ENCODE measurements at places on chromosomes 16 and 17.

GRCh38 chr16:1501630-1502029 lies 8.5 kb downstream of the TELO2 start:
- no peak for DNase-seq

- DNase-seq, result no peak
These were observed 46.7 kb downstream of the C17orf67 start for GRCh38 chr17:56786989-56787482.

GRCh38 chr16:19515757-19516156 lies 6.1 kb downstream of the GDE1 start:
- no peak for DNase-seq

DNA sequence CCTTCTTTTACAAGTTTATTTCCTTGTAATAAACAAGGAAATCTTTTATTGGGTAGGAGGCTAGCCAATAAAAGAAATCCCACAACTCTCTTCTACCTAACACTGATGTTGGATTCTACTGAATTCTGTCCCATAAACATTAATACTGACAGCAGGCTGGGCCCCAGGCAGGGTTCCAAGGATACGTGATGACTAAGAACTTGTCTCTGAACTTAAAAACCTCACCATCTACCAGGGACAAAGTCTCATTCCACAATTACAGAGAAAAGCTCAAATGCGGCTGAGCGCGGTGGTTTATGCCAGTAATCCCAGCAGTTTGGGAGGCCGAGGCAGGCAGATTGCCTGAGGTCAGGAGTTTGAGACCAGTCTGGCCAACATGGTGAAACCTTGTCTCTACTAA lies 64.9 kb downstream of the ARHGAP17 start:
- no peak for DNase-seq

- DNase-seq, result no peak
These were observed 46.0 kb upstream of the TBX2 start for GRCh38 chr17:61353615-61354014.

DNA sequence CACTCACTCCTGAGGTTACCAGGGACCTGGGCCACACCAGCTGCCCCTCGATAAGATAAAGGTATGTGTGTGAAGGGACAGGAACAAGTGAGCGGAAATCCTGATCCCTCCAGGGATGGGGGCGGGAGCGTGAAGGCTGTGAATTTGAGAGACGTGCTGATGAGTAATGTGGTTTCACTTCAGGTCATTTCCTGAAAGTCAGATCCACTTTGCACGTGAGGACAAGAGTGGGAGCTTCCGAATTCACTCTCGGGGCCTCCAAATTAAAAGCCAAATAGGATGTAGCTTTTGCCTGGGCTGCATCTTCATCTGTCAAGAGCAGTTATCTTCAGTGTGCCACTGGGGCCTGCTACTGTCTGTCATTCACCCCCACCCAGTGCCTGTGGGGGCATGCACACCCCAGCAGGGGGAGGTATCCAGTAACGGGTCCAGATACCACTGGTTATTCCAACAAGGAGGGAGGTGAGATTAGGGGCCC lies 87.4 kb upstream of the LHX1 start:
- no peak for DNase-seq

- no peak for DNase-seq
These were observed 62.5 kb downstream of the NQO1 start for GRCh38 chr16:69663846-69664245.

DNA sequence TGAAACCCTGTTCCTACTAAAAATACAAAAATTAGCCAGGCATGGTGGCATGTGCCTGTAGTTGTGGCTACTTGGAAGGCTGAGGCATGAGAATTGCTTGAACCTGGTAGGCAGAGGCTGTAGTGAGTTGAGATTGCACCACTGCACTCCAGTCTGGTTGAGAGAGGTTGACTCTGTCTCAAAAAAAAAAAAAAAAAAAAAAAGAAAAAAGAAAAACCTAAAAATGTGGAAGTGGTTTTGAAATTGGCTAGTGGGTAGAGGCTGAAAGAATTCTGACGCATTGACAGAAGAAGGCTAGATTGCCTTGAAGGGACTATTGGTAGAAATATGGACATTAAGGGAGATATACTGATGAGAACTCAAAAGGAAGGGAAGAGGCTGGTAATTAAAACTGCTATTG lies 33.6 kb upstream of the CPPED1 start:
- DNase-seq, result no peak

- no peak for DNase-seq
These were observed 4.0 kb upstream of the DLX4 start for GRCh38 chr17:49964769-49965523.

DNA sequence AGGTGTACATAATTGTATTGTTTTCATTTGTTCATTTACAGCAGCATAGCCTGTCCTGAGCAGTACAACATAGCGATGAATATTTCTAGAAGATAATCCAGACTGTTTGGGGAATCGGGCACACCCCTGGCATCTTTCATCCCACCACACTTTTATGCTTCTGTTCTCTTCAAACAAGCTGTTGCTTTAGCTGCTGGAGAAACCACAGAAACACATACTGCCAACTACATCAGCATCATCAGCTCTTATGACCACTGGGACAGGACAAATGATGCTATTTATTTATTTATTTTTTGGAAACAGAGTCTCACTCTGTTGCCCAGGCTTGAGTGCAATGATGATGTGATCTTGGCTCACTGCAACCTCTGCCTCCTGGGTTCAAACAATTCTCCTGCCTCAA lies 22.6 kb upstream of the HAPSTR1 start:
- no peak for DNase-seq

GRCh38 chr16:50841081-50841886 lies 99.4 kb downstream of the CYLD start:
- DNase-seq, result no peak

DNA sequence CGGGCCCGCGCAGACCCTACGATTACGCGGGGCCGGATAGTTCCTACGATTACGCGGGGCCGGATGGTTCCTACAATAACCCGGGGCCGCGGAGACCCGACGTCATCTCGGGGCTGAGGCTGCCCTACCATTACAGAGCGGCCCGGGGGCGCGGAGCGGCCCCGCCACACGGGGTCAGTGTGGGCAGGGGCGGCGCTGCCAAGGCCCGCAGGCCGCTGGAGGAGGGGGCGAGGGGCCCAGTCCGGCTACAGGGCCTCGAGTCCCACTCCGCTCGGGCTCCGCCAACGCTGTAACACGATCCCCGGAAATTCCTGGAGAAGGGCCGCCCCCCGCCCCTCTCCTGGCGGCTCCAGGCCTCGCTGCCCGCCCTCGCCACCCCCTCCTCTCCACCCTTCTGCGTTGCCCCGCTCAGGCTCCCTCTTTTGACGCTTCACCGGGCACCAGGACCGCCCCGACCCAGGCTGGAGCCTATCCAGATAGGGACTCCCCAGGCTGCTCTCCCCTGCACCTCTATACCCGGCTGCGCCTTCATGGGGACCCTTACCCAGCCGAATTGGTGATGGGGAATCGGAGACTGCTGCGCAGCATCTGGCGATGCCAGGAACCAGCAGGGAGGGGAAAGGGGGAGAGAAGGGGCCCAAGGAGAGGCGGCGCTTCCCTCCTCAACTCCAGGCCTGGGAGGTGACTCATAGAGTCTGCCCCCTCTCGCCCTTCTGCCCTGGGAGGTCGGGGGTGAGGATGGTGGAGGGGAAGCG lies at the start of gene RAB34:
Gene RAB34 (minus strand): TSS at position 291 of the 755 bp plus-strand sequence. CDS start 602 bp downstream, outside the sequence.
- no peak for DNase-seq

GRCh38 chr17:27471321-27472269 lies 15.3 kb downstream of the KSR1 start:
- DNase-seq, result no peak

DNA sequence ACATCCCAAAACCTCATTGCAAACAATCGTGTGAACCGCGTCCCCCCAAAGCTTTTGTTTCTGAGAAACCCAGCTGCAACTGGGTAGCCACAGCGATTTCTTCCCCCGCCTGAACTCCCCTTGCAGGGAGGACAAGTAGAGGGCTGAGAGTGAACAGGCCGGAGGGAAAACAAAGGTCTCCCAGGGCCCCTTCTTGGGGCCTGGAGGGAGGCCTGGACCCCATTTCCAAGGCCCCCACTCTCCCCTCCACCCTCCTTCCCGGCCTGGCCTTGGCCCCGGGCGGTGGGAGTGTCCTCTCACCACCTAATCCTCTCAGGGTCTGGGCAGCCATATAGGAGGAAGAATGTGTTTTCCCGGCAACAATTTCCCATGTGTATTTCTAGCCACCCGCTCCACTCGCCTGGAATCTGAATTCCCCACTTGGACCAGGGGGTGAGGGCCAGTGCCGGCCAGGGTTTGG lies 2.6 kb downstream of the GLIS2 start:
- DNase-seq, result no peak

DNA sequence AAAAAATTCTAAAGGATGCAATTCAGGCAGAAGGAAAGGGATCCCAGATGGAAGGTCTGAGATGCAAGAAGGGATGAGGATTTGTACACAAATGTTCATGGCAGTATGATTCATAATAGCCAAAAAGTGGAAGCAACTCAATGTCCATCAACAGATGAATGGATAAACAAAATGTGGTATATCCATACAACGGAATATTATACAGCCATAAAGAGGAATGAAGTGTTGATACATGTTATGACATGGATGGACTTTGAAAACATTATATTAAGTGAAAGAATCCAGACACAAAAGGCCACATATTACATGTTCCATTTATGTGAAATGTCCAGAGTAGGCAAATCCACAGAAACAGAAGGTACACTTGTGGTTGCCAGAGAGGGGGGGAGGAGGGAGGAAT lies 23.9 kb upstream of the GPATCH8 start:
- DNase-seq, result no peak

- DNase-seq, result no peak
These were observed 40.3 kb downstream of the SMURF2 start for GRCh38 chr17:64621772-64622171.

DNA sequence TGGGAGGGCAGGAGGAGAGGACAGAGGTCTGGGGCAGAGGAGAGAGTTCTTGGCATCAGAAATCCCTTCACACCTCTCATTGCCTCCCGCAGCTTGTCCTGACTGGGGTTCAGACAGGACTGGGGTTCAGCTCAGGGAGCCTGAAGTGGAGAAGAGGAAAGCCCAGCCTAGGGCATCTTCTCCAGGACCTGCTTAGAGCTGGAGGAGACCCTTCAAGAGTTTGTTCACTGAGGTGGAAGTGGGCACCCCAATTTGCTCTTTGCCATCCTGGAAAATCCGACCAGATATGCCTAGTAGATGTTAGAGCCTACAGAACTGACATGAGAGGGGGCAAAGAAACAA lies 2.0 kb downstream of the HOXB3 start:
- DNase-seq, result no peak

DNA sequence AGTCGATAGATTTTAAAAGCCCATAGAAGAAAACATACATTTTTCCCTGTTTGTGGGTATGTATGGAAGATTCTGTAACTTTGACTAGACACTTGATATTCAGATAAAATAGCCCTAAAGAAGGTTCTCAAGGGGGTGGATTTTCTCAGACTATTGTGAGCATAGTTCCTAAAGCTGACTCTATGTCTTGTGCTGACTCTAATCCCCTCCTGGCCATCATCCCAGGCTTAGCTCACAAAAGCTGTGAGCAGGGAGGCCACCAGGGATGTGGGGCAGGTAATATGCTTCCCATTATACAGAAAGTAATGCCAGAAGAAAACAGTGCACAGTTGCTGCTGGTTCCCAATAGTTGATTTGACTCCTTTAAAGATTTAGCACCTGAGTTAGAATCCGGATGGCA lies 32.0 kb downstream of the CDH13 start:
- no peak for DNase-seq

GRCh38 chr17:51491416-51491815 lies 231.1 kb downstream of the UTP18 start:
- DNase-seq, result no peak

GRCh38 chr16:3495176-3495575 lies at the start of gene C16orf90:
TSS of gene C16orf90 (minus strand) at chr16:3495489. CDS start at chr16:3495421, 68 bp downstream.
- DNase-seq, result no peak

DNA sequence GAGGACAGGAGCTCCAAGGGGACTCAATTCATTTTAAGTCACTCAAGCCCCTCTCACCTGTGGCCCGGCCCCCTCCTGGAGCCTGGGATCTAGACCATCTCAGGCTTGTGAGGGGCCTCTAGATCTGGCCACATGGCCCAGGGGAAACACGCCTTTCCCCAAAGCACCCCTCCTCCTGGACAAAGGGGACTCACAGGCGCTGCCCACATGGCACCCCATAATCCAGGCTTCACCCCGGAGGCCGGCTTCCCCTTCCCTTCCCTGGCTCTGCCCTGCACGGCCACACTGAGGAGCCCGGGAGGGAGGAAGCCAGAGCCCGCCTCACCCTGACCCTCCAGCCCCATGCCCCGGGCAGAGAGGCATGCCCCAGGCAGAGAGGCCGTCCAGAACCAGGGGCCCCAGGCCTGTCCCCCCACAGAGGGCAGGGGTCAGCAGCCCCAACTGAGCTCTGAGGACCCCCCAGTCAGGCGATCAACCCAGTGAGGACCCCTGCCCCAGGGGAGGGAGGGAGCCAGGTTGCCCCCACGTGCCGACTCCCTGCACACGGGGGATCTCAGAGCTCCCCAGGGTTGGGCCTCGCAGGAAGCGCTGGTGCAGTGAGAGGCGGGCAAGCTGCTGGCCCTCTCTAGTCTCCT lies 10.9 kb downstream of the HS3ST6 start:
- DNase-seq, result no peak

GRCh38 chr17:72447251-72447640 lies 326.4 kb downstream of the SOX9 start:
- DNase-seq, result no peak

- peak; percentile 65 for DNase-seq
These were observed 3.0 kb downstream of the HOXB4 start for GRCh38 chr17:48575066-48575582.

DNA sequence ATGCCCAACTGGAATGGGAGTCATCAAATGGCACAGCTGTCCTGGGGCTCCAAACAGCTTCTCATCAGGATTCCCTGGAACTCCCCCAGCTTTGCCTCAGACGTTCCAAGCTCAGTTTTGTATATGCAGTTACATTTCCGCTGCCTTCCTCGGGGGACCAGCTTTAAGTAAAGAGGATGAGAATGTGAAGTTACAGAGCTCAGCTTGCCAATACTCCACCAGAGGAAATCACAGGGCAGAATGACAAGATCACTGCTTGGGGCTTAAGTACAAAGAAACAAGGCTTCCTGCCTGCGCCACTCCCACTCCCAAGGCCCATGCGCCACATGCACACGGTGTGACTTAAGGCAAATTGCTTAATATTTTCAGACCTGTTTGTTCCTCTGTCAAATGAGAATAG lies 272.4 kb upstream of the CDH11 start:
- no peak for DNase-seq

DNA sequence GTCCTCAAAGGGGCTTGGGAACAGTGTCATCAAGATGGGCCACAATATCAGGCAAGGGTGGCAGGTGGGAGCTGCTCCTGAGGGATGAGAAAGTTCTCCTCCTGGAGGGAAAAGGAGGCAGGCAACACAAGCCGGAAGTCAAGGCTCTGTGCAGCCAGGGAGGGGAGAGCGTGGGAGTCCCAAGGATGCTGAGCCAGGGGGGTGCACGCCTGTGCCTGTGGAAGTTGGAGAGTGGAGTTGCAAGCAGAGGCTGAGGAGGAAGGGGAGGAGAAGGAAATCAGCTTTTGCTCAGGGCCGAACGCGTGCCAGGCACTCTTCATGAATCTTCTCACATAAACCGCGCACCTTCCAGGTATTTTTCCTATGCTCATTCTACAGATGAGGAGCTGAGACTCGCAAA lies 7.4 kb upstream of the SLC13A2 start:
- no peak for DNase-seq

GRCh38 chr16:55147396-55147795 lies 176.6 kb upstream of the IRX6 start:
- DNase-seq, result no peak

All from NCI-H2081 (cell line).